Activated CD4-positive, alpha-beta T cell treated with anti-CD3 and anti-CD28 coated beads for 1 hour (primary cell): ENCODE measurements at places on chromosomes 2 and 18.

DNA sequence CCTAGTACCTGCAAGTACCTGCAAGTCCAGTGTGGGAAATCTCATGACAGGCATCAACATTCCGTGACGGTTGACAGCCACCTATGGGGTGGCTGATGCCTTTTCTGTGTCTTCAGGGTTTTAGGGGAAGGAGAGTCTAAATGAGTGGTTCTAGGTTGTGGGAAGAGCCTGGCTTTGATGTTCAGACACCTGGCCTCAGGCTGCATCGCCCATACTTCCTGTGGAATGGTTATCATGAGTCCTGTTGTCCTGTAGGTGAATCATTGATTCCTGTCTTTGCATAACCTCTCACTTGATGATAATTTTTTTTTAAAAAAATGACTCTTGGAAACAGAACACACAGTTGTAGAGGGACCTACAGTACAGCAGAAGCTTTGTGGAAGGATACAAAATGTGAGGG lies 108.9 kb downstream of the NEDD4L start:
- DNase-seq, result no peak

DNA sequence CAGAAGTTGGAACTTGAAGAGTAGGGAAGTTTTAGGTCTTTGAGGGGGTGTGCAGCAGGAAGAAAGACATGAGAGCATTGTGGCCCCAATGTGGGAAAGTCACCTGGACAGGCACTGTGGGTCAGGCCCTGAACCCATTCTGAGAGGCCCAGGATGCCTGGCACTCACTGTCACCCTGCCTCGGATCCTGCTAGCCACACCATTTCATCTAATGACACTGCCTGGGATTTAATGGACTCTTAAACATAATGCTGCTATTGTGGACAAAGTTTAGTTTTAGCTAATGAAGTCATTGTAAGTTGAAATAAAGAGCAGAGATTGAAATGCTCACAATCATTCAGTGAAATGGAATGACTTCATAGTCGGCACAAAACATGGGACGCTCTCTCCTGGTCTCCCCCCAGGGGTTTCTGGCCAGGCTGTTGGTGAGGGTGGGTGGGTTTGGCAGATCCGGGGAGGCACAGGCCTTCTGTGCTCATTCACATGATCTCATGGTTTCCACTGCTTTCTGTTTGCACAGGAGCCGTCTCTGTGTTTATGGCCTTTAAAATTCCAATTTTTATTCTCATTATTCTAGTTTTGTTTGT lies 141.8 kb upstream of the KLHL29 start:
- no peak for DNase-seq

GRCh38 chr2:167891841-167892240 lies 355.6 kb downstream of the STK39 start:
- DNase-seq, result no peak

DNA sequence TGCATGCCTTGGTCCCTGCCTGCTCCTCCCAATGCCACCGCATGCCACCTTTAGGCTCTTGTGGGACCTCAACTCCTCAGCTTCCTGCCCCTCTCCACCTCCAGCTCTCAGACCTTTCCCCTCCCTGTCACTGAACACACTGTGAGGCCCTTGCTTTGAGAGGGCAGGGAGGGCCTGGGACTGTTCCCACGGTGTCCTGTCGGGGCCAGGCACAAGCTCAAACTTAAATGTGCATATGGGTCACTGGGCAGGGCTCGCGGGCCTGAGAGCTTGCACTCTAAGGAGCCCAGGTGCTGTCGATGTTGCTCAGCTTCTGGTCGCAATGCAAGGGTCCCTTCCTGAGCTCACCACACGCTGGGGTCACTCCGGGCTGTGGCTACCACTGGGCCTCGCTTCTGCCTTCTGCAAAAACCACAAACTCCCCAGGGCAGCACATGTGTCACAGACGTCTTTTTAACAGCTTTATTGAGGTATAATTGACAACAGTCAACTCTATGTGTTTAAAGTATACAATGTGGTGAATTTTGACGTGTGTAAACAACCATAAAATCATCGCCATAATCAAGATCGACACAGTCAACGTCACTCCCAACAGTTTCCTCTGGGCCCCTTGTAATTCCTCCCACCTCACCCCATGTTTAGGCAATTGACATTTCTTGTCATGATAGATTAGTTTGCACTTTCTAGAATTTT lies 11.9 kb upstream of the B3GNT7 start:
- DNase-seq, result no peak

DNA sequence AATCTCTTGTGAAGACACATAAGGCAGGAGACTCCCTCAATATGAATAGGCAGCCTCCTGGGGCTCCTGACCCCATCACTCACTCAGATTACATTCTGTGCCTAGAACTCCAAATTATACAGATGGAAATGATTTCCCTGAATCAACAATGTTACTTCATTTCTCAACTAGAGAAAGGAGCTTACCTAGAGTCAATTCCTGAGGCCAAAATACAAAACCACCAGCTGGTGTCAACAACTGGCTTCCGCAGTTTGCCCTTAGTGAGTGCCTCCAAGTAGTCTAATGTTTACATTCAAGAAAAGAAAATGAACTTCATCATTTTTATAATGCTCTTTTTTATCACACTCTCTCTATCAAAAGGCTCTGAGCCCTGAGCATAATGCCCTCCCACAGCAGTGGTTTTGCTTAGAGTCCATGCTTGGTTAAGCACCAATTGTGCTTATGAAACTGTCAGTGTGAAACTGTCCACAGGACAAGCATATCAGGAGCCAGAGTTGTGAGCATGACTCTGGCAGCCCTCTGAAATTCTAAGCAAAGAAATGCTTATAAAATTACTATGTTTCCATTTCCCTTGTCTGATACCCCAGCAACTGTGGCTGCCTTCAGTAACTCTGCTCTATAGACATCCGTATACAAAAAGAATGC lies 305.7 kb upstream of the PKDCC start:
- DNase-seq, result no peak

GRCh38 chr2:187698374-187699110 lies 144.3 kb upstream of the TFPI start:
- DNase-seq, result no peak

DNA sequence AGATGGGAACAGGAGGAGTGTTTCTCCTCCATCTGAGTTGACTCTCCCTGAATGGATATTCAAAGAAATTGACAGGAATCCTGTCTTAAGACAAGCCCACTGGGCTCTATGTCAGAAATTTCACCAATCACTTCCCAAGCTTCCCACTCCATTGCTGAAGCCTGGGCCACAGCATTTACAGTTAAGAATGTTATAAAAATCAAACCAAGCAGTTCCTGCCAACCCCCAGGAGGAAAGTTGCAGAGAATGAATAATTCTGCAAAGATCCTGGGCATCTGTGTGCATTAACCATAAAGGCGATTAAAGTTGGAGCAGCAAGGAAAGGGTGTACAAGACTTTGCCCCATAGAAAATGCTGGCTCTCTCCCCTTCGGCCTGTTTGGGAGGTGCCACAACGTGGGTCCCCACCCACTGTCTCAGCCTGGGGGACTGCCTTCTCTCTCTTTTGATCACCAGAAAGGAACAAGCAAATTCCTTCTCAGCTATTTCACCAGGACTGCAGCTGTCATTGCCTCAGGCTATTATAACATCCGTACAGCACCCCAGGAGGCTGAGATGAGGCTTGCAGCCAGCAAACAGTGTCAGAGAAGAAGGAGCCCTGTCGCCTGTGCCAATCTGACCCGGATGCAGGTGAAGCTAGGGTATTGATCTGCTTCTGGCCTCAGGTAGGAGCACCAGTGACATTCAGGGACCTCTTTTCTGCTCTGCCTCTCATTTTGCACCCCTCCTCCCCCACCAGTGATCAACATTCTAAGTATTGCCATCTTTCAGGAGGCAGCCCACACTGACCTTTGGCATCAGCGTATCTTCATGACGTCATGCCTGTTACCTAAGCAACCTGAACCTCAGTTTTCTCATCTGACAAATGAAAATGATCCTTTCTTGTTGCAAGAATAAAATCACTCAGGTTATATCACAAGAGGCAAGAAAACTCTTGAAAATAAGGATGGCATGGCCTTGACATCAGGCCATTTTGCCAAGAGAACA lies 219.0 kb downstream of the SH3BP4 start:
- no peak for DNase-seq

GRCh38 chr2:103809941-103810441 lies 1043.9 kb upstream of the POU3F3 start:
- no peak for DNase-seq

GRCh38 chr2:86480105-86480504 lies 38.9 kb downstream of the KDM3A start:
- DNase-seq, result no peak

- DNase-seq, result no peak
Observed at GRCh38 chr2:86416146-86416545, 25.0 kb upstream of the KDM3A start.

- no peak for DNase-seq
Observed at GRCh38 chr2:10668402-10669012, 21.3 kb downstream of the NOL10 start.

DNA sequence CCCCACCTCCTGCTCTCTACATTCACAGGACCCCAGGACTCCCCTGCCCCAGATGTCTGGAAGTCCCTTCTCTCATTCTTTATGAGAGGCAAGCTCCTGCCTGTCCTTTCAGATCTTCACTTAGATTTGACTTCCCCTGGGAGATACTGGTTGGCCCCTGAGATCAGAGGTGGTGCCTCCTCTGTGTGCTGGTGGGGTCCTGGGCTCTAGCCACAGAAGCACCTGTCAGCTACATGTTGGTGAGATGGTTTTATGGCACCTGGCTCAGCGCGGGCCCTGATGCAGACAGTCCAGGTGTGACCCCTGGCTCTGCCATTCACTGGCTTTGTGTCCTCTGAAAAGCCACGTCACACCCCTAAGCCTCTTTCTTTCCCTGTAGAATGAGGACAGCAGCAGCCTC lies 369.6 kb upstream of the ID2 start:
- no peak for DNase-seq

- no peak for DNase-seq
Observed at GRCh38 chr2:208274748-208275147, 8.7 kb downstream of the PIKFYVE start.

DNA sequence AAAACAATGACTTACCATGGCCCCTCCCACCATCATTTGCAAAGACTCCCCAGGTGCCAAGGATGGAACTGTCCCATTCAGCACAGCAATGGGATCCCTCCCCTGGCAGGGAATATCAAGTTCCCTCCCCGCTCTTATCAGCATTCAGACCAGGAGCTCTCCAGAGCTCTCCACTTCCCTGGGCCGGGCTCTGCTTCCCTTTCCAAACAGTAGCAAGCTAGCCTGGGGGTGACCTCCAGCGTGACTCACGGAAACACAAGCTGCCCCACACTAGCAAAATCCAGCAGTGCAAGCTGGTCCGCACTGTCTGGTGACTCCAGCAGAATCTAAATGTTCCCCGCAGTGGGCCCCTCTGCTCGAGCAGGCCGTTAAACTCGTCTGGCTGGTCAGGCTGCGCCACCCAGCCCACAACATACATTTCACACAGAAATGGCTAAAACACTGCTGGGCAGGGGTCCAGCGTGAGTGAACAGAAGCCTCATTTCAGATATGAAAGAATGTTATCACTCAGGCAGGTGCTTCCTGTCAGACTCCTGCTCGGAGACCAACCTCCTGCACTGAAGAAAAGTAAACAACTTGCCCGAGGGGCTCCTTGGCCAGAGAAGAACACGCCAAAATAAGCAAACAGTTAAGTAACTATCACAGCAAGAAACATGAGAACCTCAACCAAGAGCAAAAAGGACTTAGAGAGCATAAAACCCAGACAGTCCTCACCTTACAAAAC lies 33.9 kb downstream of the STAT1 start:
- no peak for DNase-seq

- no peak for DNase-seq
Observed at GRCh38 chr2:28276076-28276618, 116.5 kb upstream of the FOSL2 start.

- DNase-seq, result no peak
Observed at GRCh38 chr18:66916834-66917233, 312.9 kb upstream of the CDH19 start.
